ENCODE measurements at places on chromosomes 1 and 21.

DNA sequence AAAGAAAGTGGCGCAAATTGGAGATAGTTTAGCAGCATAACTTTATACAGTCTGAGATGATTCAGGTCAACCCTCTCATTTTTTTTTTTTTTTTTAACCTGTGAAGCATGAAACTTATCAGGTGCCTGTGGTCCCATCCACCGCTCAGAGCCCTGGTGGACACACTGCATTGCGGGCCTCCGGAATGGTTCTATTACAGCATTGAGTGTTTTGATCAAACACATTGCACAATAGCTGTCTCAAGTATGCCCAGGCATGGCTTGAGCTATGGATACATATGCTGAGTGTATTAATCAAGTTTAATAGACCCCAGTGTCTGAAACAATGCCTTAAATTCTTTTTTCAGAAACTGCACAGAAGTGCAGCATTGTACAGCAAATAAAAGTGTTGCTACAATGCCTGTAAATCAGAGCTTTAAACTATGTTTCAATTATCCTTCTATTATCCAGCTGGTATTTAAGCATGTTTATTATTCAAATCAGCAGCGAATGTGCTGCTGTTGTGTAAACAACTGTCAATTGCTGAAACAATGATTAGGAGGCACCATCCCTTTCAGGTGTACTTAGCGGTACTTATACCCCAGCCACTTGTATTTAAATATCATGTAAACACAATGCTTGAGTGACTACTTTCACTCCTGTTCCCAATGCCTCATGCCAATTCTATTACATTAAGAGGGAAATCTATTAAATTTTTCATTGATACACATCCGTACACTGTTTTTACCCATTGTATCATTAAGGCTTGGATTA lies 456.6 kb downstream of the RPS6KC1 start:
- DNase-seq = no peak

DNA sequence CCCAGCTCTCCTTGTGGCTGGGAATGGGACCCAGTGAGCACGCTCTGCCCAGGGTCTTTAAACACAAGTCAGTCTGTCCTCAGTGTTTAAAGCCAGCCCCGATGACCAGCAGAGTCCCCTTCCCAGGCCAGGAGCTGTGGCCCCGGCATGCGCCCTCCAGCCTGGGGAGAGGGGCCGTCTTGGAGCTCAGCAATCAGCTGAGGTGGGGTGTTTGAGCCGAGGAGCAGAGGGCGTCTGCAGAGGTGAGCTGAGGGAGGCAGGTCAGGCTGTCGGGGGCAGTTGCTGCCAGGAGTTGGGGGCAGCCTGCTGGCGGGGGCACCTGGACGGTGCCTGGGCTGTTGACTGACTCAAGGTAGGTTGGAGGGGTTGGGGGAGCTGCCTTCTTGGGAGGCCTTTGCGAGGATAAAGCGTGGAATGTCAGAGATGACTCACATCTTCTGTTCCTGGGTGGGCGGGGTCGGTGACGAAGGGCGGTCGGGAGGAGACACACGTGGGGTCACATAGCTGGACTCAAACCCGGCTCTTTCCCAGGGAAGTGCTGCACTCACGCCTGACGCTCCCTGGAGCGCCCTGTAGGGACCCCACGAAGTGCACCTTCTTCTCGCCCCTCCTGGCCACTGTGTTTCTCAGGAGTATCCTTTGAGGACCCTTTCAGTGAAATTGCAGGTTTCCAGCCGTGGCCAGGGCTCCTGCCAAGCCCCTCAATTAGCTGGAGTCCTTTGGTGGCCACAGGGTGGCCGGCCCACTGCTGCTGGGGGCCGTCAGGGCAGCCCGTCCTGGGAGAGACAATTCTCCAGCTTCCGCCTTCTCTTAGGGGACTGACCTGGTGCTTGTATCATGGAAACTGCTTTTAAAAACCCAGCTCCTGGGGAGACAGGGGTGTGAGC lies 86.2 kb downstream of the SIK1 start:
- no peak for DNase-seq

DNA sequence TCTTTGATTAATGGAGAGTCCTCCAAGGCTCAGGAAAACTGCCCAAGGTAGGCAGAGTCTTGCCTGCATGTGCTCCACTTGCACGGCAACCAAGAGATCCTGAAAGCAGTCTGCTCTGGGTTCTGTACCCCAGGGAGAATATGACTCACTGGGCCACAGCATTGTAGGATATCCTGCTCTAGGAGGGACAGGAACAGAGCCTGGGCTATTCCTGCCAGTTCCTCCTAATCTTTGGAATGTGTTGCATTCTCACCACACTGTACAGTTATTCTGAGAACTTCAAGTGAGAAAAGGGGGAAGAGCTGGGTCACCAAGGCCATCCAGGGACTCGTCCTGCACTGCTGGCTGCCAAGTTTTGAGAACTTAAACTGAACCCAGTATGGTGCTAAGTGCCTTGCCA lies 278.5 kb downstream of the MATN1 start:
- no peak for DNase-seq

DNA sequence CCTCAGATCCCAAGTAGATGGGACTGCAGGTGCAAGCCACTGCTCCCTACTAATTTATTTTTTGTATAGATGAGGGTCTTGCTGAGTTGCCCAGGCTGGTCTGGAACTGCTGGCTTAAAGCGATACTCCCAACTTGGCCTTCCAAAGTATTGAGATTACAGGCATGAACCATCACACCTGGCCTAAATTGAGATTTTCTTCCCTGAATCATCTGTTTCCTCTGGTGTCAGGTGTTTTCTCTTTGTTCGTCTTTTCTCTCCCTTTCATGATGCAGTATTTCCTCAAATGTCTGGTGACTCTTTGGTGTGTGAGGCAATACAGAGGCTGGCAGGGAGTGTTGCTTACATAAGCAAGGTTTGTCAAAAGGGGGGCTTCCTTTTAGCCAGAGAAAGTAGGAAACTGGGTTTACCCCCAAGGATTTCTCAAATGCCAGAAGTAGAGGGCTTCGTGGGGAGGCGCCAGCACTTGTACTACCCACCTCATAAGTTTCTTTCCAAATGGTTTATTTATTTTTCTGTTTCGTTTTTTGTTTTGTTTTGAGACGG lies 27.6 kb downstream of the CLDN14 start:
- no peak for DNase-seq

GRCh38 chr1:183164963-183165362 lies 21.1 kb upstream of the LAMC2 start:
- no peak for DNase-seq

DNA sequence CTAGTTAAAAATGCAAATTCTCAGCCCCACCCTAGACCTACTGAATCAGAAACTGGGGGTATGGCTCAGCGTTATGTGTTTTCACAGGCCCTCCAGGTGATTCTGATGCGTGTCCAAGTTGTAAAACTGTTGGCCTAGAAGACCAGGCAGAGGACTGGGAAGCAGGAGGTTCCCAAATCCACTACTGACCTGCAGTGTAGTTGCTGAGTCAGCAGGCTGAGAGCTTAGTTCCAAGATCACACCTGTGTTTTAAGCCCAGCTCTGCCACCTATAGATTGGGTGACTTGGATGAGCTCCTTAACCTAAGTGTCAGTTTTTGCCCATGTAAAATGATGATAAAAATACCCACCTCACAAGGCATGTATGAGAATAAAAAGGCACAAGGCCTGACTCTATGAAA lies 4.1 kb downstream of the GRHL3 start:
- no peak for DNase-seq

- no peak for DNase-seq
These were observed 17.4 kb upstream of the SLC22A15 start for GRCh38 chr1:115958866-115959265.

DNA sequence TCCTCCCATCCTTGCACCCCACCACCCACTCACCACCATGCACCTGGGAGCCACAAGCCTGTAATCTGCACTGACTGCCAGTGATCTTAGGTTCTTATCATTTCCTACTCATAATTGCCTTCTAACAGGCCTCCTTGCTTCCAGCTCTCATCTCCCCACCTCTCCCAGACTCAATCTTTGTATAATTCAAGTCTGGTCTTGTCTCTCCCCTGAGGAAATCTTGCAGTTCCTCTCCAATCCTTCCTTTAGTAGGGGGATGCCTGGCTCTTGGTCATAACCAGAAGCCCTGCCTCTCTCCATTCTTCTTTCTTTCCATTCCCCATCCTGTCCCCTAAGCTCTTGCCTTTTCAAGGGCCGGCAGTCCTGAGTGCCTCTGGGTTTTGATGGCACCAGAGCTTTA lies 27.8 kb downstream of the PIGM start:
- no peak for DNase-seq

- no peak for DNase-seq
These were observed 125.9 kb downstream of the PTPRC start for GRCh38 chr1:198764748-198765147.

DNA sequence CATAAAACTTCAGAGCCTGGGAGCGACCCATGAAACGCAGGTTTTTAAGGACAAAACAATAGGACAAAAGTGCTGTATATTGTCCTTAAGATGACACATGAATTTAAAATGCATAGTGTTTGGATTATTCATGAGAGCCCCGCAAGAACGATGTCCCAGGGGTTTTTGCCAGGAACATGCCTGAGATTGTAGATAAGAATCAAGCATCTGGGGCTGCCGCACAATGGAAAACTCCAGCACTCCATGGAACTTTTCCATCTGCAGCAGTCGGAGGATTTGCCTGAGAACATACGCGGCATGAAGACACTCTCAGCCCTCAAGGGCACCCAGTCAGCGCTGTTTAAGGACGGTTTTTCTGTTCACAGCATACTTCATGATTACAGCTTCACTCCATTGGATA lies 5.3 kb upstream of the ERG start:
- DNase-seq = peak; percentile 44

DNA sequence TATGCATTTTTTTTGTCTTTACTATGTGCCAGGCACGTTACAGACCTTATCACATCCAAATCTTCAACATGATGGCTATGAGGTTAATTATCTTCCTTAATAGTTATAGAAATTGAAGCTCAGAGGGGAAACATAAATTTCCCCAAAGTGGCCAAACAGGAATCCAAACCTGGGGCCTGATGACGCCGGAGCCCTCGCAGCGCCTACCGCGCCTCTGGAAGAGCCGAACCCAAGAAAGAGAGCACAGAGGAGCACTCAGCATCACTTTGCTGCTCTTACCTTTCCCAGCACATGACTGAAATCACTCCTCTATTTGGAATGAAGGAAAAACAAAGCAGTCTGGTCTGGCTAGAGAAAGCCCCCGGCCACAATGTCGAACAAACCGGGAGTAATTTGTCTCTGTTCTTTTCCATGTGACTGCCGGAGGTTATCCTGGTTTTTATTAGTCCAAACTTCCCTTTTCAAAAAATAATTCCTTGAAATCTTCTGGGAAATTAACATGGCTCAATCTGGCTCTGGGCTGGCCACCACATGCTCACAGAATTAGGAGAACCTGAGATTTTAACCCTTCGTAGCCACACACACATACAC lies 195.5 kb downstream of the ADSS2 start:
- DNase-seq = no peak

- no peak for DNase-seq
These were observed 61.4 kb upstream of the PAX7 start for GRCh38 chr1:18569251-18569650.

GRCh38 chr1:231121533-231121932 lies 40.3 kb upstream of the TRIM67 start:
- no peak for DNase-seq

DNA sequence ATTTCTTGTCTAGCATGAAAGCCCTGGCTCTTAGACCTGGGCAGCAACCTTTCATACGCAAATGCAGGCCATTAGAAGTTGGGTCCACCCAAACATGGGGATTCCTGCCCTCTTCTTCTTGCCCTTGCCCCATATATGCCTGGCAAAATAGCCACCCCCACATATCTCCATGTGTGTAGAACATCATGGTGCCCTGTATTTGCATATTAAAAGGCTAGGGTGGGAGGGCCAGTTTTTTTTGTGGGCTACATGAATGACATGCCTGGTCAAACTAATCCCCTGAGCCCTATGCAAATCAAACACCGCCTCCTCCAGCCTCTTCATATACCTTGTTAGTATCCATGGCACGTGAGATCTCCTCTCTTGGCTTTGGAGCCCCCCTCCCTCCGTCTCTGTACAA lies 24.7 kb downstream of the MFSD2A start:
- no peak for DNase-seq

- no peak for DNase-seq
These were observed 72.7 kb downstream of the FBXO2 start for GRCh38 chr1:11581445-11581991.

DNA sequence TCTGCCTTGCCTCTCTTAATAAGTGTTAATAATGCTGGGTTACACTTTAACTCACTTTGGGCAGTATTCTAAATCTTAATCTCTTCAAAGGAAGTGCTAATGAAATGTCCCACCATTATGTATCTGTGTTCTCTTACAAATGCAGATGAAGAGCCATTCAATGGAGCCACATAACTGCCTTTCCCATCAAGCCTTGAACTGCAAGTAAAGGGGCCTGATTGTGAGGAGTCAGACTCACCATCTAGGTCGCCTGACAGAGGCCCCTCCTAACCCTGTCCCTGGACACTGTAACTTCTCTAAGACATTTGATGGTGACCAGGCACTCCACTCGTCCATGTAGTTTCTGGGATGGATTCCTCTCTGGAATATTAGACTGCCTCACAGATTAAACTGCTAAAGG lies 329.4 kb downstream of the KIF26B start:
- DNase-seq = no peak

DNA sequence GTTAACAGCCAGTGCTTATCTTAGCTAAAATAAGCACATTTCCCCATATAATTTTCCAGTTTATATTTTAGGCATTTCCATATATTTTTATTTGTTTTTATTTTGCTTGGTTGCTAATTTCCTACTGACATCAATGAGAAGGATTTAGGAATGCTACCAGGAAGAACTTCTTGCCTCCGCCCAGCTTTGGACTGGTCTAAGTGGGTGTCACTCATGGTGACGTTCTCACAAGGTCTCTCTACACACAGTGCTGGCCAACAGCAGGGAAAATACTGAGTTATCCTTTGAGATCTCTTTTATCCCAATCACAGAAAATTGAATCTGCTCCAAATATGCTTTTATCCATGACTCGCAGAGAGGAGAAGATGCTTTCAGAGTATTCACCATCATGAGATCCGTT lies 13.2 kb downstream of the MX1 start:
- DNase-seq = no peak

- DNase-seq = no peak
These were observed 83.6 kb upstream of the LYST start for GRCh38 chr1:235950318-235950717.

DNA sequence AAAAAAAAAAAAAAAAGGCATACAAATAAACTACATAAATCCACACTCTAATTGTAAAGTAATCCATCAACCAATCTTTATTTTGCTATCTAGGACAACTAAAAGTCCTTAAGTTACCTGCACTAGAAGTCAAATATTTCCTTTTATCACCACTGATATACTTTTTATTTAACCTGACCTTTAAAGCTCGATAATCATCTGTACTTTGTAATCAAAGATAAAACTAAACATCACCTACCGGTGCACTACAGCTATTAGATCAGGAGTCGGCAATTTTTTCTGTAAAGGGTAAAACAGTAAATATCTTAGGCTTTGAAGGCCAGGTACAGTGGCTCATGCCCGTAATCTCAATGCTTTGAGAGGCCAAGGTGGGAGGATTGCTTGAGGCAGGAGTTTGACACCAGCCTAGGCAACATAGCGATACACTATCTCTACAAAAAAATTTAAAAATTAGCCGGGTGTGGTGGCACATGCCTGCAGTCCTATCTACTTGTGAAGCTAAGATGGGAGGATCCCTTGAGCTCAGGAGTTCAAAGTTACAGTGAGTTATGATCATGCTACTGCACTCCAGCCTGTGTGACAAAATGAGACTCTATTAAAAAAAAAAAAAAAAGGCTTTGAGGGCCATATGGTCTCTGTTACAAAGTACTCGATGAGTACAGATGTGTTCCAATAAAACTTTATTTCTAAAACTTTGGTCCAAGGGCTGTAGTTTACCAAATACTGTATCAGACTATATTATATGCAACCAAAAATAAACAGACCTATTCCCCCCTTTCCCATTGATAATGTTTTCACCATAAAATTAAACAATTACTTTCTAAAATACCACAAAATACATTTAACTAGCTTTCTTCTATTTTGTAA lies 47.1 kb downstream of the TESK2 start:
- DNase-seq = no peak

All from SK-N-MC (cell line).